Activated CD8-positive, alpha-beta T cell treated with anti-CD3 and anti-CD28 coated beads for 36 hours (primary cell): ENCODE measurements at places on chromosomes 1 and 21.

DNA sequence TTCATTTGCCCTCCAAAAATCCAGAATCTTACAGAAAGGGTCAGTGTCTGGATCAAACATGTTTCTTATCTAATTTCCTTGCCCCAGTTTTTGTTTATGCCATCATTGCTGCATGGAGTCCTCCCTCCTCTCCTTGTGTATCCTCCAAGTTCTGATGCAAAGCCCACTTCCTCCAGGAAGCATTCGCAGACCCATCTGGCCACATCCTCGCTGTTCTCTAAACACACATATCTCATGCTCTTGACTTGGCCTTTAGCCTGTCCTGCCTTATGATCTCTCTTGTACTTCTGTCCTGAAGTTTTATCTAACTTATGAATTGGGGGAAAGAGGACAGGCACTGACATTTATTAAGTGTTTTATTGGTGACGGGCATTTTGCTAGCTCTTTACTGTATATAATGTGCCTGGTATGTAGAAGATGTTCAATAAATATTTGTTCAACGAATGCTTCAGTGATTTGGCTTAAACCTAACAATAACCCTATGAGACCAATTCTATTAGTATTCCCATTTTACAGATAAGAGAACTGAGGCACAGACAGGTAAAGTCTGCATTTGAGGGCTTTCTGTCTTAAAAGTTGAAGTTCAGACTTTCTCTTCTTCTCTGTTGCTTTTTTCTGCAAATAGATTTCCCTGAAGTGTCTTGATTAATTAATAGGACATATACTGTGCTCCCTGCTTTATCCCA, 19.2 kb upstream of the ID3 start:
- DNase-seq: no peak
- H3K36me3 ChIP-seq: no peaks in the 10 kb centered on the region
- H3K27me3 ChIP-seq: no peaks in the 10 kb centered on the region
- H3K27ac ChIP-seq: peak overlapping the region; percentile 79

DNA sequence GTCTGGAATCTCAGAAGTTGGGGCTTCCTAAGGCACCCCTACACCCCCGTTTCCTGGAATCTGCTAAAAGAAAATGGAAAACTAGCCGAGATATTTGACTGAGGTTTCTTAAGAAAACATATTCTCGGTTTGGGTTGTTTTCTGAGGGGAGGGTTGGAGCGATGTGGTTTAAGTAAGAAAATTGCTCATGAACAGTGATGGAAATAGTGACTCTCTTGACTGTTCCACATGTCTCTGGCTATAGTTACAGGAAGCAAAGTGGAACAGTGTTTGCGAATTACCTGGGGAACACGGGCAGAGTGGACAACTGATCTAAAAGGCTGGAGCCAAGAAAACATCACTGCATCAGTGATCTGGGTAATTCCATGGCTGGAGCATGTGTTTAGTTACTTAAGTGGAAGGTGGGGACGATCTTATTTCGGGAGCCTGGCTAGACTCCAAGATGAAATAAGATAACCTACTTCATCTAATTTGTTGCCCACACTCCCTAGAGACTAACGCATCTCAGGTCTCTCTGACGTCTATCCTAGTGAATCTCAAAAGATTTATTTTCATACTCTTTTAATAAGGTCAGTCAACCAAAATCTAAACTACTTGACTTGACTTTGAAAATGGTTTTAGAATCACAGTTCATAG, 92.4 kb downstream of the KCNJ15 start:
- H3K4me1 ChIP-seq: peaks cover 9% of the 10 kb centered on the region
- no peak overlapping the region for H3K4me3 ChIP-seq
- no peaks in the 10 kb centered on the region for H3K27me3 ChIP-seq
- DNase-seq: peak; percentile 11

GRCh38 chr1:178926046-178926445, 55.2 kb upstream of the ANGPTL1 start:
- no peak for DNase-seq
- H3K27me3 ChIP-seq: no peaks in the 10 kb centered on the region
- H3K4me3 ChIP-seq: no peak overlapping the region

DNA sequence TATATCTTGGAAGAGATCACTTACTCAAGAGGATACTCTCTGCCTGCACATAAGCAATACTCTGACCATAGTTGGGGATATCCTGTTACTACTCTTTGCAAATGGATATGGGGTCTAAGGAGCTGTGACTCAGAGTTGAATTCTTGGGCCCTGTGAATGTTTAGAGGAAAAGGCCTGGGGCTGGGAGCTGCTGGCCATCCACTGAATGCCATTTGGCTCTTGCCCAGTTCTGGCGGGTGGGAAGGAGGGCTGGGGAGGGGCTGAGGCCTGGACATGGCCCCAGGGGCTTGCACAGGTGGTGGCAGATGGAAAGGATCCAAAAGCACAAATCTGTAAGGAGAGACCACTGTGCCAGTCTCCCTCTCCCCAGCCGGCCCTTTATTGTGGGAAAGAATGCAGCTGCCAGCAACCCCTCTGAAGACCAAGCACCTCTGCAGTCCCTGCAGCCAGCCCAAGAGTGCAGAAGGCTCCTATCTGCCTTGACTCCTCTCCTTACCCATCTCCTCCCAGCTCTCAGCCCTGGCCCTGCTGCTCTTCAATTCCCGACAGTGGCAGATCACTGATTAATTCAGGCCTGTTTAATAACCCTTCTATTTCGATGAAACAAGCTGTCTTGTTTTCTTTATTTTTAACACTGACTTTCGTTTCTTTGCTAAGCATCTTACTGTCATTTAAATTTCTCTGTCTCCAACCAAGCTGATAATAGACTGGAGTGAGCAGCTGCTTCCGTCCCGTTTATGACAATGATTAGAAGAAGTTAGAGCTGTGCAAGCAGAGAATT, 12.1 kb downstream of the PLXNA2 start:
- no peak overlapping the region for H3K27ac ChIP-seq
- no peak for DNase-seq
- H3K4me3 ChIP-seq: no peak overlapping the region
- H3K4me1 ChIP-seq: peaks cover 12% of the 10 kb centered on the region
- peaks cover 16% of the 10 kb centered on the region for H3K27me3 ChIP-seq

DNA sequence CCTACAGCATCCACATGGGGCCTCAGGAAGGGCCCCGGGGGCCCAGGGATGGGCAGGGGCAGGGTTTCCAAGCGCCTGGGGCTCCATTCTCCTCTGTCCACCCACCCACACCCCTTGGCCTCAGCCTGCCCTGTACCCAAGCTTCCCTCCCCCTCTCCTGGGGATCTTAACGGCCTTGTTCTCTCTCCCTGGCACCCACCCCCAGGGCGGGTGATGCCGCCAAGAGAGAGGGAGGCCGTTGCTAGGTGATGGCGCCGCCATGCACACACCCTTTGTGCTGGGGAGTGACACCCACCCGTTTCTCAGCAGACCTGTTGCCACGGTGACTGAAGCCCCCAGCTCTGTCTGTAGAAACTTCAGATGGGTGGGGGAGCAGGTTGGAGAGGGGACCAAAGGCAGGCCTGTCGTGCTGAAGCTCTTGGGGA, 7.6 kb downstream of the GPR37L1 start:
- H3K27me3 ChIP-seq: peaks cover 5% of the 10 kb centered on the region
- H3K4me1 ChIP-seq: no peaks in the 10 kb centered on the region
- H3K4me3 ChIP-seq: no peak overlapping the region
- DNase-seq: no peak
- peaks cover 8% of the 10 kb centered on the region for H3K36me3 ChIP-seq
- no peak overlapping the region for H3K27ac ChIP-seq

DNA sequence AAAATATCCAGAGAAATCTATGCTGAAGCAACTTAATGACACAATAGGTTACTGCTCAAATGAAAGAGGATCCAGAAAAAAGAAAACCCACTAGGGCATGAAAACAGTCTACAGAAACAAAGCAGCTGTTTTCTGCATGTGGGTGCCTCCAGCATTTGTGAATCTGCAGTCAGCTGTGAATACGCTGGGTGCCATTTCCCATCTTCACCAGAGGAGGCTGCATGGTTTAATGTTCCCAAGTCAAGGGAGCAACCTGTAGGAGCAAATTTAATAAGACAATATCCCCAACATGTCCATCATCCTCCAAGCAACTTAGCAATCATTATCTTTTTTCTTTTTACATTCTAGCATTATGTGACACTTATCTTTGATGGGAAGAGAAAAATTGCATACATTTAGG, 396.6 kb downstream of the BRINP2 start:
- no peaks in the 10 kb centered on the region for H3K27me3 ChIP-seq
- H3K4me3 ChIP-seq: no peak overlapping the region
- no peaks in the 10 kb centered on the region for H3K4me1 ChIP-seq

GRCh38 chr1:46277658-46278373, 25.6 kb downstream of the LRRC41 start:
- no peak for DNase-seq
- H3K4me3 ChIP-seq: no peak overlapping the region
- H3K27me3 ChIP-seq: no peaks in the 10 kb centered on the region
- no peaks in the 10 kb centered on the region for H3K4me1 ChIP-seq
- H3K36me3 ChIP-seq: peaks cover 62% of the 10 kb centered on the region
- no peak overlapping the region for H3K27ac ChIP-seq

GRCh38 chr1:115186711-115187265, 97.5 kb upstream of the TSPAN2 start:
- DNase-seq: no peak
- H3K4me1 ChIP-seq: peaks cover 9% of the 10 kb centered on the region
- H3K27ac ChIP-seq: no peak overlapping the region
